Activated T-cell treated with anti-CD3 and anti-CD28 coated beads, Interleukin-2, amount 50 U/mL, for 24 hours (primary cell): ENCODE measurements at places on chromosomes 12 and 14.
A peak's percentile ranks its signal among the peaks of the same experiment; 100 is the strongest.

GRCh38 chr12:26279091-26279490, 83.7 kb downstream of the SSPN start:
- no peak for DNase-seq

DNA sequence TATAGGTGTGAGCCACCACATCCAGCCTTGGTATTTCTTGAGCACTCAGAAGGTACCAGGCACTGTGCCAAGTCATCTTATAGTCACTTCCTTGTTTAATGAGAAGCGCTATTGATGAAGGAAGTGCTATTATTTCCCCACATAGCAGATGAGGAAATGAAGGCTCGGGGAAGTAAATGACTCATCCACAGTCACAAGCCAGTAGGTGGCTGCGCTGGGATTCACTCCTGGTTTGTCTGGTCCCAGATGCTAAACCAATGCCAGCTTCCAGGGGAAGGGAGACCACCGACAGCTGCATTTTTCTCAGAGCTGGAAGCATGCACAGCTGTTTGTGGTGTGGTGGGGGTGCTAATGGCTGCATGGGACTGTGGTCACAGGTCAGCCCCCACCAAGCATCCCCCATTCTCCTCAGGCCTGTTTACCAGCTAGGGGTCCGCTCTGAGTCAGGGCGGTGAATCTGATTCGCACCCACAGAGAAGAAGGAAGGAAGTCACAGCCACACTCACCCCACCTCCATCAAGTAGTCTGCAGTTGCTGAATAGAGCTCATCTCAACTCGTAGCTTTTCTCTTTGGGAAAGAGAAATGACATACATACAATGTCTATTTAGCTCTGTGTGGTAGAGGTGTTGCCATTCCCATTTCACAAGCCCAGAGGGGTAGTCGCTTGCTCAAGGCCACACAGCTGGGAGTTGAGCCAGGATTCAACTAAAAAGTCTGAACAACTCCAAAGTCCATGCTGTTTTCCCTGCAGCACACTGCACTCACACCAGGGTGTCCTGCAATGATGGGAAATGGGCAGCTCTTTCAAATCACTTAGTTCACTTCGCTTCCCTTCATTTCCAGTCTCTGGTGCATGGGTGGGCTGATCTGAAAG, 6.3 kb upstream of the LTBP2 start:
- DNase-seq, result peak; percentile 77

GRCh38 chr12:12461923-12462315, 100.7 kb downstream of the DUSP16 start:
- DNase-seq, result no peak

GRCh38 chr12:75844985-75845384, 186.6 kb downstream of the PHLDA1 start:
- DNase-seq, result no peak

DNA sequence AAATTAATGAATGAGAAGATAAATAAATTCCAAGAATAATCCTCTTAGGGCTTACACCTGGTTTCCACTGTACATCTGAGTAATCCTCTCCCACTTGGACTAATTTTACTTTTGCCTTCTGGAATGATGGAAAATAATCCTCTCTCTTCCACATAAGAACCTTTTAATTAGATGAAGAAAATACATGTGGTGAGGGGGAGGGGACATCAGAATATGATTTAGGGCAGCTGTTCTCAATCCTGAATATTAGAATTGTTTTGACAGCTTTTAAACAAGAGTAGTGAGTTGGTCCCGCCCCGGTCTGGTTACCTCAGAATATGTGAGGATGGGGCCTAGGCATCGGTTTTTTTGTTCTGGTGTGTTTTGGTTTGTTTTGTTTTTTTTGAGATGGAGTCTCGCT, 51.5 kb downstream of the HECTD4 start:
- no peak for DNase-seq

DNA sequence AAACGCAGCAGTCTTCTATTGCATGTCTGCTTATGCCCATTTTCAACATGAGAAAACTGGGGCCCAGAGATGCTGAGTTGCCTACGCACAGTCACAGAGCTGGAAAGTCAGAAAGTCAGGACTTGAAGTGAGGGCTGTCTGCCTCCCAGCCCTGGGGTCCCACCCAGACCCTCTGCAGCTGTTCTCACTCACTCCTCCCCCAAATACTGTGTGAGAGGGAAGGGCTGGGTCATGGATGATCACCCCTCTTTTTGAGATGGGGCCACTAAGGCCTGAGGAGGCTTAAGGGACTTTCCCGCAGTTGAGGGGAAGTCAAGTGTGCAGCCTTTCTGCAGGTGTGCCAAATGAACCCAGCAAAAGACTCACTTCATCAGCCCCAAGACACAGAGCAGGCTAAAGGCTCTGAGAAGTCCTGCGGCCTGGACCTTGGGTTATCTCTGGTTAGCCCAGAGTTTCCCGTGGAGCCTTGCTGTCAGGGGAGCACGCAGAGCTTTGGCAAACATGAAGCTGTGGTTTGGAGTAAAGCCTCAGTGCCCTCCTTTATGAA, 18.7 kb downstream of the DTX1 start:
- DNase-seq, result no peak

- DNase-seq, result no peak
Observed at GRCh38 chr12:39581592-39581991, 38.0 kb downstream of the ABCD2 start.

- peak; percentile 43 for DNase-seq
Observed at GRCh38 chr14:21723431-21724045, 49.9 kb upstream of the OR4E1 start.

- no peak for DNase-seq
Observed at GRCh38 chr14:51056421-51056820, 38.5 kb downstream of the TRIM9 start.

DNA sequence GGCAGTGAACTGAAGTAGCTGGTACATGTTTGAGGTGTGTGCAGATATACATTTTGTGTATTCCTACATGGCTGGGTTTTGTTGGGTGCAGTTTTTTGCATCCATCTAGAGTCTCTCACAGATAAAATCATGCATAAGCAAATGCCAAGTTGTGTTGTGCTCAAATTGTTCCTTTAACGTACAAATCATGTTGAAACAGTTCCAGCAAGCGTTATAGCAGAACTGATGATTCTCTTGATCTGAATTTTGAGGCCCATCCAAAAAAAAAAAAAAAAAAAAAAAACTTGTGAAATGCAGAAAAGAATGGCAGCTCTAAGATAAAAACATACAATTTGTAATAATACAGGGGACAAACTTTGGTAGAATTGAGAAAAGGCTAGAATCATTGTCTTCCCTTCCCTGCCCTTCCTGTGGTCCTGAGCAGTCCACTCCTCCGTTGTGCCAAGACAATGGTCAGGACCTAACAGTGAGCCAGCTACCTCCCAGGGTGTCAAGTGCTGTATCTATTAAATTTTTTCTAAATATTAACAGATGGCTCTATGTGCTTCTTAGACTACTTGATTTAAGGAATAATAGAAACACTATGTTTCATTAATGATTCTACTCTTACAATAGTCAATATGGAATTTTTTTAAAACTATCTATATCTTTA, 122.1 kb downstream of the PLEKHA5 start:
- DNase-seq, result no peak

GRCh38 chr14:71133296-71133695, 226.0 kb downstream of the PCNX1 start:
- DNase-seq, result no peak

GRCh38 chr12:59084511-59085375, 164.4 kb upstream of the LRIG3 start:
- DNase-seq, result no peak

GRCh38 chr12:92556141-92556540, 146.6 kb upstream of the PLEKHG7 start:
- no peak for DNase-seq

DNA sequence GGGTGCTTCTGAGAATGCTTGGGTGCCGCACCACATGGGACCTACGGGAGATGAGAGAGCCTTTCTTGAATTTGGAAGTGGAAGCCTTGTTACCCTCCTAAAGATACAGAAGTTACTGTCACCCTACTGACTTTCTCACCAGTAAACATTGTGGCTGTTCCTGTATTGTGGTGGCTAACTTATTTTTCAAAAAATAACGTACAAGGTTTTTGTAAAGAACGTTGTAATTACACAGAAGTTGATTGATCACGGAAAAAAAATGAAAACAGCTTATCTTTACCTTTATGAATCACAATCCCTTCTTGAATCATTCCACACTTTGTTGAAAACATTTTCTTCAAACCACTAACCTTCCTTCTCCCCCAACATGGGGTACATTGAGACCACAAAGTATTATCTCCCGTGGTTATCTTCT, 22.0 kb upstream of the PPFIBP1 start:
- no peak for DNase-seq

DNA sequence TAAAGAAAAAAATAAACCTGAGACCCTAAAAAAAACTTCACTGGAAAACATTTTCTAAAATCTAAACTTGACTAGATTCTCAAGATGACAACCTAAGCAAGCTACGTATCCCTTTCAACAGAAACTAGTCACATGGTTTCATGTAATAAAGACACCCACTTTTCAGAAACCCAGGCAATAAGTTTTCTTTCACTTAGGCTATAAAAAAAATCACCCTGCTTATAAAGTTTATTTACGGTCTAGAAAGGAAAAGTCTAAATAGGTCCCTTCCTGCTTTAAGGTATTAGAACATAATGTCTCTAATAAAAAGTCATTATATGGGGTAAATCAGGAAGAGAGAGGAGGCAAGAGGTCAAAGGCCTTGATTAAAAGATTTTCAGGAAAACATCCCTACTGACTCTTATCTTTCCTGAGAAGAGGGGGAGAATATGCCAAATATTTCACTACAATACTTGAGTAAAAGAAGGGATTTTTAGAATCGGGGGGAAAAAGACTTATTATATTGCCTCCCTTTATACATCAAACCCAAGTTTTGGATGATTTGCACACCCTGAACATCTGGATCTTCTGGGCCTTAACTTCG, 9.5 kb downstream of the CLIP1 start:
- DNase-seq, result no peak

DNA sequence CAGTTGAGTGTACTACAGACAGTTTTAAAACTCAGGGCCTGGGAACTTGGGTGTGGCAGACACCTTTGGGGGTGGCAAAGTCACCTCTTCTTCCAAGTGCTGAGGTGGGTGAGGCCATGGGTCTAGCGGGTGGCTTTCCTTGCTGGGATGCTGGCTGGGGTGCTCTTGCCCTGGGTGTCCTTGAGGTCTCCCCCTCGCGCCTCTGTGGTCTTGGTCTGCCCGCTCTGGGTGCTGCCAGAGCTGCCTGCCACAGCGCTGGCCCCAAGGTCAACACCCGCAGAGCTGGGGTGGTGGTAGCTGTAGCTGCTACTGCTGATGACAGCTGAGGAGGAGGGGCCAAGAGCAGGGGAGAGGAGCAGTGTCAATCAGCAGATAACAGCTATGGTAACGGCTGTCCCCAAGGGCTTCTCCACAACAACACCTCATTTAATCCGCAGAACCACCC, 6.8 kb downstream of the KRT74 start:
- no peak for DNase-seq

- no peak for DNase-seq
Observed at GRCh38 chr12:56768424-56768823, 5.3 kb downstream of the HSD17B6 start.

DNA sequence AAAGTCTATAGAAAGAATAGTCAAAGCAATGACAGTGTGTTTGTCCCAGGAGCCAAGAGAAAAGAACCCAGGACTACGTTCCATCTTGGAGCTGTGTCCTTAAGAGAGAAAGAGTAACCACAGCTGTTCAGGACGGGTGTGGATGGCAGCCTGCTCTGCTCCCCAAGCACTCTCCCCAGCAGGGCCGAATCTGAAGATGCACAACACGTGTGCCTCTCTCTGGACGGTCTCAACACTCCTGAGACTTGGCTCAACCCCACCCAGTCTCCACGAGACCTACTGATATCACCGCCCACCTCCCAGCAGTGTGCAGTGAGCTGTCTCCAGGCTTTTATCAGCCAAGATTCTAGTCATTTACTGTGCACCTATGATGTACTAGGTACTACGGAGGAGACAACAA, 27.3 kb upstream of the ANO2 start:
- DNase-seq, result no peak

GRCh38 chr14:44027397-44027796, 479.7 kb downstream of the FSCB start:
- no peak for DNase-seq

DNA sequence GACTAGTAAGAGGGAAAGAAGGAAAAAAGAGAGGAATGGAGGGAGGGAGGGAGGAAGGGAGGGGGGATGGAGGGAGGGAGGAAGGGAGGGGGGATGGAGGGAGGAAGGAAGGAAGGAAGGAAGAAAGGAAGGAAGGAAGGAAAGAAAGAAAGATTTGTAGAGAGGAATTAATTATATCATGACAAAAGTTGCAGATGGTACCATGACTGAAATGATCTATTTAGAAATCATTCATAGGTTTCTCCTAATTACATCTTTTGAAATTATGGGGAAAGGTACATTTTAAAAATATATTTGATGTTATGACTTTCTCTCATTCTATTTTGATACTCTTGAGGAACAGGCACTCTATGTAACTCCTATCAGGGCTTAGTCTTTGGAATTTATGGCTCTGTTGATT, 236.2 kb upstream of the BTG1 start:
- DNase-seq, result no peak

- DNase-seq, result no peak
Observed at GRCh38 chr12:122835750-122836026, 431 bp downstream of the HIP1R start.

- no peak for DNase-seq
Observed at GRCh38 chr12:104888481-104888880, 69.6 kb downstream of the SLC41A2 start.

DNA sequence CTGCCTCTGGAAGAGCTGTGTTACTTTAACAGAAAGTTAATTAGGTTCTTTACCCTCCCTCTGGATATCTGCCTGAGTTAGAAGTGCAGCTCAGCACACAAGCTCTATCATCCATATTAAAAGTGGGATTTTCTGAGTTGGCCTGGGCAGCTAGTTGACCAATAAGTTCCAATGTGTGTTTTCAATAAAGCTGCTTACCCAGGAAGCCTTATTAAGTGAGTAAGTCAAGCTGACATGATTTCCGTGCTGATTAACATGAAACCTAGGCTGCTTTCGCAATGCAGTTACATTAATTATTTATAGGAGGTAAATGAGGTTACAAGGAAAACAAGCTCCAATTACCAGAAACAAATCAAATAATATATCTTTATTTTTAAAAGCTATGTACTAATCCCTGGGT, 4.8 kb downstream of the NEUROD4 start:
- DNase-seq, result no peak

DNA sequence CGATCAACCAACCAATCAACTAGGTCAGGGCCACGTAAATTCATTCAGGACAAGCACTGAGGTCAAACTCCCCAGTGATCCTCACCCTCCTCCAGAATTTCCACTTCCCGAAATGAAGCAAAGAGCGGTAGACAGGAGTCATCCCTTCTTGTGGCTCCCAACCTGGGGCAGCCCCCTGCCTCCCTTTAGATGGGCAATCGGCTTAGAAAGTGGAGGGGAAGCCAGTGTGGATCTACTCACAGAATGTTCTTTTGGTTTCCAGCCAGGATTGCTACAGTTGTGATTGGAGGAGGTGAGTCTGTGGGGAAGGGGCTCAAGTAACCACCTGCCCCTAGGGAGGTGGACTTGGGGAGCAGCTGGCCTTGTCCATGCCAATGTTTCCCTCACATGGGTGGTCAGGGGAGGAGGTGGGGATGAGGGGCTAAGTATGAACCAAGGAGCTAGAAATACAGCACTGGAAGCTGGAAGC, 4.1 kb downstream of the IFI27 start:
- DNase-seq, result no peak
